CD4-positive, alpha-beta T cell (primary cell): ENCODE measurements at places on chromosomes 13 and 19.

DNA sequence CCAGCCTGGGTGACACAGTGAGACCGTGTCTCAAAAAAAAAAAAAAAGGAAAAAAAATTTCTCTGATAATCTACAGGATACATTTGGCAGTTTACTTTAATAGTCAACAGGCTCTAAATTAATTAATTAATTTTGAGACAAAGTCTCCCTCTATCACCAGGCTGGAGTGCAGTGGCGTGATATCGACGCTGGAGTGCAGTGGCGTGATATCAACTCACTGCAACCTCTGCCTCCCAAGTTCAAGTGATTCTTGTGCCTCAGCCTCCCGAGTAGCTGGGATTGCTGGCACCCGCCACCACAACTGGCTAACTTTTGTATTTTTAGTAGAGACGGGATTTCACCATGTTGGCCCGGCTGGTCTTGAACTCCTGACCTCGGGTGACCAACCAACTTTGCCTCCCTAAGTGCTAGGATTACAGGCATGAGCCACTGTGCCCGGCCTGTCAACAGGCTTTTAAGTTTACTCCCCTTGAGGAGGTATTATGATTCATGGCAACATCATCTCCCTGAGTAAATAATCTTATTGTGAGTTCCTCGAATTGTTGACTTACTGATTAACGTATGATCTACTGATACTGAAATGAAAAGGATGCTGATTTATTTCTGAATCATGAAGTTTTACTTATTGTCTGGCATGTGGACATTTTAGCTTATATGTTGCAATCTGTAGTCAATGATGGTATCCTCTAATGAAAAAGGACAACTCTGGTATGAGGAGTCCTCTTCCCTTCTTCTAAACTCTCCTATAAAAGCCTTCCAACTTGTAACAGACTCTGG lies 21.3 kb upstream of the MTRF1 start:
- H3K27ac ChIP-seq: no peak overlapping the region
- DNase-seq: no peak
- H3K4me3 ChIP-seq: no peak overlapping the region

DNA sequence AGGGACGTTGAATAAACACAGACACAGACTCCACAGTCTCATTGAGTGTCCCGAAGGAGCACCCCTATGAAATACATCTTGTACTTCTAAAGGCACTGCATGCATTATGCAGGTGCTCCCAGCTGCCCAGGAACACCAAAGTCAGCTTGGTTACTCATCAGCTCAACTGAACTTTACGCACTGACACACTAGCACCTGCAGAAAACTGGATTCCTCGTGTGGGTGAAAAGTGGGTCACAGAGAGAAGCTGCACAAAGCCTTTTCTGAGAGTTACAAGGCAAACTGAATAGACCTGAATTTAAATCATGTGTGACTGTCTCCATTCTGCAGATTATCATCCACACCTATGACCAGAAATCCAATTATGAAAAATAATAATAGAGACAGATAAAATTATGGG lies 527.5 kb upstream of the NBEA start:
- DNase-seq: no peak
- H3K36me3 ChIP-seq: no peaks in the 10 kb centered on the region
- no peak overlapping the region for H3K4me3 ChIP-seq
- no peaks in the 10 kb centered on the region for H3K27me3 ChIP-seq
- H3K27ac ChIP-seq: no peak overlapping the region
- H3K4me1 ChIP-seq: no peaks in the 10 kb centered on the region

DNA sequence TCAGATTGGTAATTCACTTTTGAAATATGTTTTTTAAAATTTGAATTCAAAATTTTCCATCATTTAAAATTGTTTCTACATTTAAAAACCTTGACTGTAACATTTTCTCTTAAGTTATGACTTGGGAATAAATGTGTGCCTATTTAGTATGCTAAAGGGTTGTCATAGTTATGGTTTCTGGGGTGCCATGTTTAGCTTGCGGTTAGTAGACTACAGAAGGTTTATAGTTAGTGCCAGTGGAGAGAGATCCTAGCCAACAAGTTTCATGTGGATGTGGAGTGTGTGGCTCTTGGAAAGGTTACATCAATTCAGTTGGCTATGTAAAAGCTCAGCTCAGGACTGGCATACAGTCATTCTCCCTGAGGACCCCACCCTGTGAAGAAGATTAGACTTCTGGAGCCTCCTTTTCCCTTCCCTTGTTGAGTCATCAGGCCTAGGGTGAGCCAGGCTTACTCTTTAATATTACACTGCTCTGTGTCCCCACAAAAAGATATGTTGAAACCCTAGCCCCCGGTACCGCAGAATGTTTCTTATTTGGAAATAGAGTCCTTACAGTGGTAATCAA lies 20.4 kb downstream of the LMO7 start:
- DNase-seq: no peak
- H3K27ac ChIP-seq: no peak overlapping the region
- no peaks in the 10 kb centered on the region for H3K27me3 ChIP-seq
- no peaks in the 10 kb centered on the region for H3K4me1 ChIP-seq

GRCh38 chr13:110824702-110825300 lies 90.1 kb downstream of the ANKRD10 start:
- no peaks in the 10 kb centered on the region for H3K36me3 ChIP-seq
- no peak overlapping the region for H3K4me3 ChIP-seq
- no peaks in the 10 kb centered on the region for H3K27me3 ChIP-seq

DNA sequence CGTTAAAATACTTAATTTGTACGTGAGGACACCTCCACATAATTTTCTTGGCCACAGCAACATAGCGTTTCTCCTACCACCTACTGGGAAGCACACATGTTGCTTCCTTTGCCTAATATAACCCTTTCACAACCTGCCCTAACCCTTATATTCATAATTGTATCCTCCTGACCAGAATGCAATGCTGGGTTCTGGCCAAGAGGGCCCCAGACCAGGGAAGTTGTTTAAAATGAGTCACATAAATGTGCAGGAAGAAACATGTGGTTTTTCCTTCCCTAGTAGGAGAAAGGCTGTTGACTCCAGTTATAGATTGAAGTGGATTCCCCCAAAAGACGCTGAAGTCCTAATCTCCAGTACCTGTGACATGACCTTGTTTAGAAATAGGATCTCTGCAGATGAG lies 187.3 kb downstream of the NUFIP1 start:
- H3K27me3 ChIP-seq: no peaks in the 10 kb centered on the region
- no peaks in the 10 kb centered on the region for H3K4me1 ChIP-seq
- H3K36me3 ChIP-seq: no peaks in the 10 kb centered on the region
- no peak overlapping the region for H3K27ac ChIP-seq
